ENCODE measurements at places on chromosomes 1 and 21.

GRCh38 chr1:70812442-70813109, 235.0 kb downstream of the PTGER3 start:
- no peak for DNase-seq

- DNase-seq, result no peak
Measured at GRCh38 chr21:16086121-16086520, 356.3 kb downstream of the USP25 start.

GRCh38 chr1:102853136-102853535, 255.2 kb downstream of the COL11A1 start:
- DNase-seq, result no peak

DNA sequence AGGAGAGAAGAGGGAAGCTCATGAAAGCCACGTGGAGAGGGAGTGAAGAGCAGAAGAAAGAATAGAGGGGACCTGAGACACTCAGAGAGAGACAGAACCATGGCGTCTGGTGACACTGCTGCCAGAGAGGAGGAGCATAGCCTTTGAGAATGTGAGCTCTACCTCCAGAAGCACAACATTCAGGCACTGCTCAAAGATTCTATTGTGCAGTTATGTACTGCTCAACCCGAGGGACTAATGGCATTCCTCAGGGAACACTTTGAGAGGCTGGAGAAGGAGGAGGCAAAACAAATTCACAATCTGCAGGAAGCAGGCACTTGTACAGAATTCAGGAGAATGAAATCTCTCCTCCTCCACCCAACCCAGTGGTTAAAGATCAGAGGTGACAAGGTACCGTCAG, 45.1 kb downstream of the BTBD8 start:
- no peak for DNase-seq

- DNase-seq, result no peak
Measured at GRCh38 chr1:31653717-31654473, 9.2 kb upstream of the PEF1 start.

DNA sequence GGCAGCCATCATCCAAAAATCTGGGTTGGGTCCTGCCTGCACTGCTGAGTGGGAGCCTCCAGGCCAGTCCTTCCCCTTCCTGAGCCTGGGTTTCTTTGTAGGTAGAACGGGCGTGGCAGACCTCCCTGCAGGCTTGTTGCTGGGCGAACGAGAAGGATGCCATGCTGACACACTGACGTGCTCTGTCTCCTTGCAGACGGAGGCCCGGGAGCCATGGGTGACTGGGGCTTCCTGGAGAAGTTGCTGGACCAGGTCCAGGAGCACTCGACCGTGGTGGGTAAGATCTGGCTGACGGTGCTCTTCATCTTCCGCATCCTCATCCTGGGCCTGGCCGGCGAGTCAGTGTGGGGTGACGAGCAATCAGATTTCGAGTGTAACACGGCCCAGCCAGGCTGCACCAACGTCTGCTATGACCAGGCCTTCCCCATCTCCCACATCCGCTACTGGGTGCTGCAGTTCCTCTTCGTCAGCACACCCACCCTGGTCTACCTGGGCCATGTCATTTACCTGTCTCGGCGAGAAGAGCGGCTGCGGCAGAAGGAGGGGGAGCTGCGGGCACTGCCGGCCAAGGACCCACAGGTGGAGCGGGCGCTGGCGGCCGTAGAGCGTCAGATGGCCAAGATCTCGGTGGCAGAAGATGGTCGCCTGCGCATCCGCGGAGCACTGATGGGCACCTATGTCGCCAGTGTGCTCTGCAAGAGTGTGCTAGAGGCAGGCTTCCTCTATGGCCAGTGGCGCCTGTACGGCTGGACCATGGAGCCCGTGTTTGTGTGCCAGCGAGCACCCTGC, 1.4 kb downstream of the GJA4 start:
- DNase-seq, result no peak

DNA sequence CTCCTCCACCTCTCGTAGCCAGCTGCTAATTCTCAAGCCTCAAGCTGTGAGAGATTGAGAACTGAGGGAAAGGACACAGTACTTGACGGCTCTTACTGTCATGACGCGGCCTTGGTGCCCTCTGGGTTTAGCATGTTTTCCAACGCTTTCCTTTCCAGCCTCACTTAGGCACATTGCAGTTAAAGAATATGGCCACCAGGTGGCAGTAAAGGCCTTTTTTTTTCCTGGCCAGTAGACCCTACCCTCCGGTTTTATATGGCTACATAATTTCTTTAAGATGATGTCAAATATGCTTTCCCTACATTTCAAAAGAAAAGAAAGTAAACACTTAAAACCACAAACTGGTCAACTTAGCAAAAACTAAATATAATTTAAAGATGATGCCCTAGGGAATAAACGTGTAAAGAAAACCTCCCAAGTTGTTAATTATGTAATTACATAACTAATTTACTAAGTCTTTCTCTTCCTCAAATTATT, 56.8 kb upstream of the PRDX6 start:
- DNase-seq, result peak; percentile 27

- DNase-seq, result no peak
Measured at GRCh38 chr1:177067752-177068410, 96.6 kb downstream of the ASTN1 start.

- DNase-seq, result no peak
Measured at GRCh38 chr1:205505076-205505729, 734 bp downstream of the CDK18 start.

DNA sequence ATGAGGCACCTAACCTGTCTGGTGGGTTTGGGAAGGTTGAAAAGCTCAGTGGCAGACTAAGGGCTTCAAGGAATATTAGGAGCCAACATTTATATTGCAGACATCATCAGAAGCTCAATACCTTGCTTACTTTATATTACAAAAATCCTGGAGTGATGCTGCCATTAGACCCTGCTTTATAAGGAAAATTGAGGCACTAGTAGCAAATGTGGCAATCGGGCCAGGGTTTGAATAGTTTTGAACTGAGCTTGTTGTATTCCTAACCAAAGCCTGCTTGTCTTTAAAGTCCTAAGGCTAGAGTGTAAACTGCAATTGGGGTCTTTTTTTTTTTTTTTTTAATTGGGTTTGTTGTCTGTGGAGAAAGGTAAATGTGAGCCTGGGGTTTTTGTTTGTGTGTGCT, 14.3 kb downstream of the L1TD1 start:
- no peak for DNase-seq

DNA sequence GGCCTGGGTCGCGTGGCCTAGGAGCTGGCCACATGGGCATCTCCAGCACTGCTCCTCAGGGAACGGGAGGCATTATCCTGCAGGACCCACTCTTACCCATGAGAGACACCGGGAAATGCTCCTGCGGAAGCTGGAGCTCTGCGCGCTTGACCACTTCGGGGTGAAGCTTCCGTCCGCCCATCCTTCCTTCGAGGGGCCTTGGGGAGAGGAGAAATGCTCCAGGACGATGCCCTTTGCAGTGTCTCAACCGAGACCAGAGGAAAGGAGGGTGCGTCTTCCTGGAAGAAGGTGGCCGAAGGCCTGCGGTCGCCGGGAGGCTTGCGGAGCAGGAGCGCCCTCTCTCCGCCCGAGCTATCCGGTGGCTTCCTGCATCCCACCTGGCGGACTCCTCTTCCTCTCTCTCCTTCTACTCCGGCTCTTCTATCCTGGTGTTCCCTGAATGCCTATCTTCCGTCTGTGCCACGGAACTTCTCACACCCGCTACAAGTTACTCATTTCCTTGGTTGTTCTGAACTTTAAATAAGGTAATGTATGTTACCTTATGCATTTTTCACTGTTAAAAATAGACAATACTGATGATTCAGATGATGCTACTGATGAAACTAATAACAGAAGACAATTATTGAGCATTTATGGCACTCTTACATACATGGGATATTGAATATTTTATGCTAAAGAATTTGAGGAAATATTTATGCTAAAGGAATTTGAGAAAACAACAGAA, 91.4 kb downstream of the PRKAB2 start:
- DNase-seq, result no peak

DNA sequence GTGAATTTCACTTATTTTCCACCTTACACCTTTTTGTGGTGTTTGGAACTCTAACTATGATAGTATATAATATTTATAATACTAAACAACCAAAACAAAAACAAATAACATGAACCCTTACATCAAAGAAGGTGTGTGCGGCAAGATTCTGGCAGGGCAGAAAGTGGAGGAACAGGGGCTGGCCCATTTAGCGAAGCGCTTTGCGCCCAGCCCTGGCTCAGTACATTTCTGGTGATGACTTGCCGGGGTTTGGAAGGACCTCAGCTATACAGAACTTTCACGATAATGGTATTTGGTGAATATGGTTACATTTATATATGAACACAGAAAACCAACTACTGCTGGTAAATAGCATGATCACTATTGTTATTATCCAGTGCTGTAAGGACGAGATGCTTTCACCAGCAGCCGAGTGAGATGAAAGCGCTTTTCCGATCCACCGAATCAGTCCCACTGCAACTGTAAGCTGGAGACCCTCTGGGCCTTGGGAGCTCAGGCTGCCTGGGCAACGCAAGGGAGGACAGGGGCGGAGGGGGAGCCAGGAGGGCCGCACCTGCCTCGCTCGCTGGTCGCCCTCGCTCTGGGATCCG, 63.9 kb downstream of the CD247 start:
- no peak for DNase-seq

DNA sequence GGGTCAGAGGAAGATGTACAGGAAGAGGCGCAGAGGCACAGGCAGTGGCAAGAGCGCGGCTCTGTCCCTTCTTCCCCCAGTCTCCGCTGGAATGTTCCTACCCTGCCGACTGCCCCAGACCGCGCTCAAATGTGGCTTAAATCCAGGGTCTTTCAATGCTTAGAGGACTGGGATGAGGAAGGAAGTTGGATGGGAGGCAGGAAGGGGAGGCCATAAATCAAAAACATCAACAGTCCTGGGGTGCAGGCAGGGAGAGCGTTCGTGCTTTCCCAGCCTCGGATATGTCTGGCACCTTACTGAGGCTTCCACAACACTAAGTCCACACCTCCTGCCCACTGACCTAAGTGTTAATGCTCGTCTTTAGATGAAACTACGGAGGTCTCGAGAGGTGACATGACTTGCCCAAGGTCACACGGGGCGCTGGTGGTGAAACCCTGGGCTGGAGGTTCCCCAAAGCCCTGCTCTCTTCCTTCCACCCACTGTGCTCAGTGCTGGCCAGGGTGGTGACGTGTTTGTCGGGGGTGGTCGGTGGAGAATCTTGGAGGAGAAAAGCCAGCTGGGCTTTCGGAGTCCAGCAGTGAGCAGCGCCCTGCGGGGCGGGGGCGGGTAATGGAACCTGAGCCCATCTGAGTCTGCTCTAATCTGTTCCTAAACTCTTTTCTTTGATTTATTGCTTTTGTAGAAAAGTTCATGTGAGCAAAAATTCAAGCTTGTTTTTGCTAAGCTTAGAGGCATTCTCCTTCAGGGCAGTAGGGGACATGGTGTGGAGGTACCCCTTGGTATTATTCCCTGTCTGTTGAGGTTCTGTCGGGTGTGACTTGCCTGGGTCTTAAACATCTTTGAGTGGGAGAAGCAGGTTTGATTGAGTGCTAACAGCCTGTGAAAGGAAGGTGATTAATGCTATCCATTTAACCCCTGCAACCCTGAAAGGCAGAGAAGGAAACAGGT, 708 bp downstream of the CDA start:
- no peak for DNase-seq

DNA sequence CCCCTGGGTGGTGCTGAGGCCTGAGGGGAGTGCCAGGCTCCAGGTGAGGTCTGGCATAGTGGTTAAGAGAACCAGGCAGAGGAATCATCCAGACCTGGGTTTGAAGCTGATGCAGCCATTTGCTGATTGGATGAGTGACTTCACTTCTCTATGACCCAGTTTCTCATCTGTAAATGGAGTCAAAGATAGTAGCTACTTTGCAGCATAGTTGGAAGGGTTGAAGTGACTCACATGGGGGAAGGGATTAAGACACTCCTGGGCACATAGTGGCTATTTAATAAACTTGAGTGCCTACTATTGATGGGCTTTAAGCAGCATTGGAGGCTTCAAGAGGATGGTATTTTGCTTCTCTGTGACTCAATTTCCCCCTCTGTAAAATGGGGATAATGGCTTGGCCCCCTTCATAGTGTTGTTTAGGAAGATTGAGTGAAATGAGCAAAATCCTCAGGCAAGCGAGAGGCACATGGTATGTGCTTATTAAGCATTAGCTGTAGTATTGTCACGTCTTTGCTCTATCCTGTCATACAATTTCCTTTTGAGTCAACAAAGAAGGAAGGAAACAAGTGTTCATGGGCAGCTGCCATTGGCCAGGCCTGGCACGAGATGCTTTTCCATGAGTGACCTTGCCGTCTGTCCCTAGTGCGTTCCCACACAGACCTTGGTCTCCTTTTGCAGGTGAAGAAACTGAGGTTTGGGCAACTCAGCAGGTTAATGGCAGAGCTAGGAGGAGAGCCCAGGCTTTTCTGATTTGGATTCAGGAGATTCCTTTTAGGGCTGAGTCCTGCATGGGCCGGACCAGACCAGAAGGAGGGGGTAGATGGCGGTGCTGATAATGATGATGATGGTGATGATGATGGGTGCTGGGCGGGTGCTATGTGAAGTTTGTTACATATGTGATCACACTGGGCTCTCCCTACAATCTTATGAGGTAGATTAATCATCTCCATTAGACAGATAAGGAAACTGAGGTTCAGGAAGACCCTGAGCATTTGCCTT, 131.1 kb upstream of the WNT4 start:
- no peak for DNase-seq

DNA sequence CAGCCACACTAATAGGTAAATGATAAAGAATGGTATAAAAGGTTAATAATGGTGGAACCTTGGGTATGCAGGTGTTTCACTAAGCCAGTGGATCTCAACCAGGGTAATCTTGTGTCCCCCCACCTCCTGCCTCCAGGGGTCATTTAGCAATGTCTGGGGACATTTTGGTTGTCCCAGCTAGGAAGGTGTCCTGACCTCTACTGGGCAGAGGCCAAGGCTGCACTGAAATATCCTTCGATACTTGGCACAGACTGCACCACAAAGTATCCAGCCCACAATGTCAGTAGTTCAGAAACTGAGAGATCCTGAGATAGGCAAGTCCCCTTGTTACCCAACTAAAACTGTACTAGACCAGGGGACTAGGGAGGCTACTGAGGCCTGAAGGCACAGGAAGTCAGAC, 113.6 kb upstream of the TIAM1 start:
- no peak for DNase-seq

GRCh38 chr1:94831641-94832040, 11.5 kb downstream of the SLC44A3 start:
- DNase-seq, result no peak

- DNase-seq, result no peak
Measured at GRCh38 chr1:214321705-214322453, 40.9 kb downstream of the SMYD2 start.

- no peak for DNase-seq
Measured at GRCh38 chr1:8676813-8677212, 140.6 kb downstream of the RERE start.

DNA sequence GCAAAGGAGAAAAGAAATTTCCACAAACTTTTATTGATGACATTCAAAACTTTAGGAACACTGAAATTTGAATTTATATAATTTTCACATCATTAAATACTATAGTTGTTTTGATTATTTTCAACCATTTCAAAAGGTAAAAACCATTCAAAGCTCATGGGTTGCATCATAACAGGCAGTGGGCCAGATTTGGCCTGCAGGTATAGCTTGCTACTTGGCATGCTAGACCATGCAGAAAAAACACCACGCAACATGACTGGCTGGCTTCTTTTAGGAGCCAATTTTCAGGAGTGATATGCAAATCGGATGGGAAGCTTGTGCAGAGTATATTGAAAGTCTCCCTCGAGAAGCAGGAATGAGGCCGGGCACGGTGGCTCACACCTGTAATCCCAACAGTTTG, 144.8 kb downstream of the GLUL start:
- no peak for DNase-seq
